ENCODE measurements at places on chromosomes 3 and 15. TPM values are rescaled to one million over a fixed set of nuclear protein-coding genes. Genes with fewer than 3 reads are reported as not detected.

- DNase-seq = peak; percentile 79
- peak overlapping the region; percentile 54 for H3K27ac ChIP-seq
- H3K4me3 ChIP-seq = no peak overlapping the region
- no peaks in the 10 kb centered on the region for H3K27me3 ChIP-seq
- H3K36me3 ChIP-seq = no peaks in the 10 kb centered on the region
- peaks cover 6% of the 10 kb centered on the region for H3K4me1 ChIP-seq
Measured at GRCh38 chr3:115790759-115791158, 167.4 kb downstream of the GAP43 start.

DNA sequence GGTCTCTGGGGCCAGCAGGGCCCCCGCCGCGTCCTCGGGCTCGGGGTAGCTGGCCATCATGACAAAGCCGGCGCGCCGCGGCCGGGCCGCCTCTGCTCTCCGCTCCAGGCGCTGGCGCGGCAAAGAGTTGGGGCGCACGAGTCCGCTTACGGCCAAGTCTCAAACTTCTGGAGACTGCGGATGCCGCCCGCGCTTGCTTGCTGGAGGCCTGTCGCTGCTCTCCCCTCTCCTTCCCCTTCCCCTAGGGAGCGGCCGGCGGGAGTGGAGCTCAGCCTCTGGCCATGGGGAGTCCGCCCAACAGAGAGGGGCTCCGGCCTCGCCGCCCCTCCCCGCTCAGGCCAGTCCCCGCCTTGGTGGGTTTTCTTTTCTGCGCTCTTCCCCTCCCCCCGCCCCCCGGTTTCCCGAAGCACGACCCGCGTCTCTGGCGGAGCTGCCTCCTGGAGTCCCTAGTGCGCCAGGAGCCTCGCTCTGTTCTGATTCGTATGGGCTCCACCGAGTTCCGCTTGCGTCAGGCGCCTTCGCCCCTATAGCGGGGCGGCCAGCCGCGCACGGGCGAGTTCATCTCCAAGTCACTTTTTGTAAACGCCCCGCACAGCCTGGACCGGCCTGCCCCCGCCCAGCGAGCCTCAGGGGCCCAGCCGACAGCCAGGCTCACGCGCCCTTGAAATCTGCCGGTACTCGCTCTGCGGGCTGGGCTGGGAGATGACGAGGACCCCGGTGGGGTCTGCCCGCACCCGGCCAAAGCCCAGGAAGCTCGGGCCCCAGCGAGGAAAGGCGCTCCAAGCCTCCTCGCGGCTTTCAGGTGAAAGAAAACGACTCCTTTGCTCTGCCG lies at the start of the genes FOXL2 and FOXL2NB:
TSS of gene FOXL2 (minus strand) at position 475 of the 832 bp plus-strand sequence. CDS start at position 60, 415 bp downstream.
TSS of gene FOXL2NB (plus strand) at position 555 of the 832 bp plus-strand sequence. CDS start at position 703, 148 bp downstream.
- H3K4me1 ChIP-seq = peaks cover 35% of the 10 kb centered on the region
- H3K27me3 ChIP-seq = peaks cover 97% of the 10 kb centered on the region
- H3K36me3 ChIP-seq = no peaks in the 10 kb centered on the region
- H3K27ac ChIP-seq = no peak within 1 kb of the TSS

- no peak overlapping the region for H3K4me3 ChIP-seq
- no peak for DNase-seq
- peaks cover 68% of the 10 kb centered on the region for H3K27me3 ChIP-seq
- H3K4me1 ChIP-seq = no peaks in the 10 kb centered on the region
- H3K27ac ChIP-seq = no peak overlapping the region
Measured at GRCh38 chr3:71754610-71755253, 1.1 kb downstream of the GPR27 start.

- no peak for DNase-seq
- H3K27ac ChIP-seq = no peak overlapping the region
- no peak overlapping the region for H3K4me3 ChIP-seq
- H3K36me3 ChIP-seq = no peaks in the 10 kb centered on the region
- H3K27me3 ChIP-seq = no peaks in the 10 kb centered on the region
- H3K4me1 ChIP-seq = peaks cover 19% of the 10 kb centered on the region
Measured at GRCh38 chr3:184801241-184801785, 10.7 kb upstream of the VPS8 start.

GRCh38 chr3:39362192-39362591 lies 21.0 kb upstream of the SLC25A38 start:
- DNase-seq = no peak
- no peaks in the 10 kb centered on the region for H3K27me3 ChIP-seq
- H3K36me3 ChIP-seq = no peaks in the 10 kb centered on the region
- H3K27ac ChIP-seq = no peak overlapping the region
- H3K4me3 ChIP-seq = no peak overlapping the region

DNA sequence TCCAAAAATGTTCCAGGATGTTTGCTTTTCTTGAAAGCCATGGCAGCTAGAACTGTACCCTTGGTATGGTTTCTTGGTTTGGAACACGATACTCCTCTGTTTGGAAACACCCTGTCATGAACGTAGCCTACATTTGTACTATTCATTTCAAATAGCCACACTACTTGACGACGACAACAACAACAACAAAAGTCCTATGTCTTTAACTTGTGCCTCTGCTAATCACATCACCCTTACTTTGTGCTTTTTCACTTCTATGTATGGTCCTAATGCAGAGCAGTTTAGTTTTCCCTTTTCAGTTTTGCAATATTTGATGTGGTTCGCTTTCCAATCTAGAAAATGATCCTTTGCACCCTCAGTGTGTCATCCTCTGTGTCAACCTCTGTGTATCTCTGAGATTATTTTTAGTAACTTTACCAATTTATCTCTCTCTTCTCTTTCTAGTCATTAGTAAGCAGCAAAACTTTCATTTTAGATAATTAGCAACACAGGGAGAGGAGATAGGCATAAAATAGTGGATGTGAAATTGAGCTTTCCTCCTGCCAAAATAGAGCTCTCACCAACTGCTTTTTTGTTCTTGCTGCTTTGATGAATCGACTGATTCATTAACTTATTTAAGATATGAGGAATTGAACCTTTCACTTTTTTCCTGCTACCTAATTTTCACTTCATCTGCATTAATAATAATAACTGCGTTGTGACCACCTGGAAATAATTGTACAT lies 44.1 kb upstream of the TP63 start:
- H3K27me3 ChIP-seq = no peaks in the 10 kb centered on the region
- no peak overlapping the region for H3K4me3 ChIP-seq
- no peak overlapping the region for H3K27ac ChIP-seq
- H3K4me1 ChIP-seq = no peaks in the 10 kb centered on the region
- H3K36me3 ChIP-seq = no peaks in the 10 kb centered on the region
- no peak for DNase-seq

- H3K27me3 ChIP-seq = no peaks in the 10 kb centered on the region
- H3K36me3 ChIP-seq = no peaks in the 10 kb centered on the region
- no peak overlapping the region for H3K4me3 ChIP-seq
- no peak for DNase-seq
Measured at GRCh38 chr3:9222956-9223639, 26.3 kb downstream of the SRGAP3 start.

- H3K27ac ChIP-seq = no peak overlapping the region
- no peaks in the 10 kb centered on the region for H3K27me3 ChIP-seq
- DNase-seq = no peak
- H3K4me3 ChIP-seq = no peak overlapping the region
Measured at GRCh38 chr3:82474711-82475110, 713.3 kb upstream of the GBE1 start.

GRCh38 chr3:66816090-66816761 lies 181.9 kb upstream of the KBTBD8 start:
- H3K4me3 ChIP-seq = no peak overlapping the region
- DNase-seq = peak; percentile 71

GRCh38 chr3:143707848-143708247 lies 140.4 kb downstream of the SLC9A9 start:
- DNase-seq = no peak
- H3K4me1 ChIP-seq = no peaks in the 10 kb centered on the region
- no peak overlapping the region for H3K4me3 ChIP-seq
- no peak overlapping the region for H3K27ac ChIP-seq
- no peaks in the 10 kb centered on the region for H3K27me3 ChIP-seq
- no peaks in the 10 kb centered on the region for H3K36me3 ChIP-seq

- no peaks in the 10 kb centered on the region for H3K27me3 ChIP-seq
- no peak overlapping the region for H3K4me3 ChIP-seq
- no peaks in the 10 kb centered on the region for H3K36me3 ChIP-seq
- H3K4me1 ChIP-seq = peaks cover 12% of the 10 kb centered on the region
Measured at GRCh38 chr3:143551761-143552160, 296.5 kb downstream of the SLC9A9 start.

DNA sequence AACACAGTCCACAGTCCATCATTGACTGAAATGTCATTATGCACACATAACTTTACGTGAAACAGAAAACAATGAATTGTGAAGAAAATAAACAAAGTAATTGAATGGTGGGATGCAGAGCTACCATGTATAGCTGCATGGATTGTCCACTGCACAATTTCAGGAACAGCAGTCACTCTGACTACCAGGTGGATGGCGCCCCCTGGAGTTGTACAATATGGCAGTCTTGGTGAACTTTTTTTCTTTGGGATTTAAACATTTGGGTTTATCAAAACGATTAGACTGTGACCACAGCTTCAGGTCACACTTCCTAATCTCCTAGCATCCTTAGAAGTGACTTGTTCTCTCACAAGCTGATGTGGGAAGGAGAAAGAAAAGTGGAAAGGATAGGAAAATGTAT lies 48.9 kb upstream of the TCF12 start:
- DNase-seq = peak; percentile 15
- no peaks in the 10 kb centered on the region for H3K27me3 ChIP-seq
- H3K36me3 ChIP-seq = no peaks in the 10 kb centered on the region

DNA sequence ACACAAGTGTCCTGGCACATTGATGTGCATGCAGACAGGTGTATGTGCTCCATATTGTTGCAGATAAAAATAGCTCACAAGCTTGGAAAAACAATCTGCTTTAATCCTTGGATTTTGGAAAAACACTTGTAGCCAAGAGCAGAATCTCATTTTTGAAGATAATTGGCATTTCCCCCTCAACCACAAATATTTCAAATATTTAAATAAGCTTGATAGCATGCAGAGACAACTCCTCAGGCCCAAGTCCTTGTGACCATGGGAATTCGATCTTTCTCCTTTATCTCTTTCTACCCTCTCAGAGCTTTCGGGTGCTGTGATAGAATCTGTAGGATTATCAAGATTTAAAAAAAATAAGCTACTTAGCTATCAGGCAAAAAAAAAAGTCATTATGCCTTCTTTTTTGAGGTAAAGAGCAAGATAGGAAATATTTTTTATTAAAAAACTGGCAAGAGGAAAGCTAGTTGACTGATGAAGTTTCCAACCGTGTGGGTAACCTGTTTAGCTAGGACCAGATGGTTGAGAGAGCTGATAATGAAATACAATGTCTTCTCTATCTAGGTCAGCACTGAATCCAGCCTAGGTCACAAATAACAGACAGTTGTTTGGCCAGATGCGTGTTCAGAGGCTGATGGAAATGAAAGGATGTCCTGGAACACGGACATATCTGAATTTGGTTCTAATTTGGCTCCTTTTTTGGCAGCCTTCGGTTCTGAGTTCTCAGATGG lies 54.9 kb upstream of the SNRK start:
- no peak for DNase-seq
- H3K4me3 ChIP-seq = no peak overlapping the region
- no peak overlapping the region for H3K27ac ChIP-seq
- H3K27me3 ChIP-seq = no peaks in the 10 kb centered on the region

GRCh38 chr15:70474471-70475406 lies 288.6 kb downstream of the UACA start:
- H3K27me3 ChIP-seq = no peaks in the 10 kb centered on the region
- H3K4me3 ChIP-seq = no peak overlapping the region
- no peak overlapping the region for H3K27ac ChIP-seq
- H3K4me1 ChIP-seq = no peaks in the 10 kb centered on the region
- no peaks in the 10 kb centered on the region for H3K36me3 ChIP-seq

DNA sequence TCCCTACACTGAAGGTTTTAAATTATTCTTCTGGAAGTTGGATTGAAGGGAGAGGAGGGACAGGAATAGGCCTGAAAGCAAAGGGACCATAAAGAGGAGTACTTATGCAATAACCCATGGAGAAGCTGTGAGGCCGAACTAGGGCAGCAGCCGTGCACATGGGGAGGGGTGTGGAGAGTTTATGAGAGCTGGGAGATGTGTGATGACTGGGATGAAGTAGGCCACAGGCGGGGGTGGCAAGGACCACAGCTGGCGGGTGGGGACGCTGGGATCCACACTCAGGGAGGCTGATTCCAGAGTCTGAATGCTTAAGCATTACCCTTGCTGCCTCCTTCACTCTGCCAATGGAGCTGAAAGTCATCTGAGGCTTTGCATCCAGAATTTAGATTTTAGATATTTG lies 123.8 kb downstream of the ARNT2 start:
- H3K27ac ChIP-seq = no peak overlapping the region
- H3K4me1 ChIP-seq = peaks cover 10% of the 10 kb centered on the region
- no peaks in the 10 kb centered on the region for H3K36me3 ChIP-seq
- no peak overlapping the region for H3K4me3 ChIP-seq

- H3K27me3 ChIP-seq = no peaks in the 10 kb centered on the region
- H3K4me3 ChIP-seq = no peak overlapping the region
Measured at GRCh38 chr3:12515631-12516030, 29.7 kb downstream of the MKRN2OS start.

GRCh38 chr15:40992241-40992741 lies 39.0 kb downstream of the CHAC1 start:
- H3K4me1 ChIP-seq = peaks cover 5% of the 10 kb centered on the region
- H3K36me3 ChIP-seq = no peaks in the 10 kb centered on the region
- peak overlapping the region; percentile 1 for H3K27ac ChIP-seq

GRCh38 chr3:16200411-16200810 lies 25.9 kb downstream of the GALNT15 start:
- no peaks in the 10 kb centered on the region for H3K36me3 ChIP-seq
- H3K4me1 ChIP-seq = no peaks in the 10 kb centered on the region
- DNase-seq = no peak
- H3K4me3 ChIP-seq = no peak overlapping the region
- no peaks in the 10 kb centered on the region for H3K27me3 ChIP-seq
- H3K27ac ChIP-seq = no peak overlapping the region

DNA sequence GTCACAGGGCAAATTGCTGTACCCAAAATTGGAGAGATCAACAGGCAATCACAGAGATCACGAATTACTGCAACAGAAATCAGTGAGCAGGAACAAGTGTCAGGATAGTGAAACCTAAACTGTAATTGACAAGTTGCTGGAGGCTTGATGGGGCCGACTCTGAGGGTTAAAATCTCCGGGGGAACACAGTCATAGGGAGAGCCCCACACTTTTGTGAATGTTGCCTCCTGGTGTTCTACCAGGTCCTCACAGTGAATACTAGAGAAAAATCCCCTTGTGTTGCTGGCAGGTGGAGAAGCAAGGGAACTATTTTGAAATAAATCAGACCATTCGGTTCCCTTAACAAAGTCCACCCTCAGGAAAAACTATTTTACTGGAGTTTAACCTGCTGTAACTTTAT lies 697.5 kb upstream of the CBLB start:
- DNase-seq = no peak
- no peak overlapping the region for H3K4me3 ChIP-seq
- no peak overlapping the region for H3K27ac ChIP-seq
- H3K27me3 ChIP-seq = no peaks in the 10 kb centered on the region
- no peaks in the 10 kb centered on the region for H3K4me1 ChIP-seq

SLC28A1 gene
- total RNA-seq = 2.7 TPM

DUT gene
- total RNA-seq = 50.9 TPM

MB21D2 gene
- 23.0 TPM for total RNA-seq

MYO5A gene
- total RNA-seq = 8.5 TPM

GJD2 gene
- not detected for total RNA-seq

KLHL25 gene
- 10.0 TPM for total RNA-seq

Data from hepatocyte (in vitro differentiated cells).